H7 (cell line): ENCODE measurements at places on chromosomes 3 and 15. TPM values are rescaled to one million over a fixed set of nuclear protein-coding genes. Genes with fewer than 3 reads are reported as not detected.
A peak's percentile ranks its signal among the peaks of the same experiment; 100 is the strongest.

DNA sequence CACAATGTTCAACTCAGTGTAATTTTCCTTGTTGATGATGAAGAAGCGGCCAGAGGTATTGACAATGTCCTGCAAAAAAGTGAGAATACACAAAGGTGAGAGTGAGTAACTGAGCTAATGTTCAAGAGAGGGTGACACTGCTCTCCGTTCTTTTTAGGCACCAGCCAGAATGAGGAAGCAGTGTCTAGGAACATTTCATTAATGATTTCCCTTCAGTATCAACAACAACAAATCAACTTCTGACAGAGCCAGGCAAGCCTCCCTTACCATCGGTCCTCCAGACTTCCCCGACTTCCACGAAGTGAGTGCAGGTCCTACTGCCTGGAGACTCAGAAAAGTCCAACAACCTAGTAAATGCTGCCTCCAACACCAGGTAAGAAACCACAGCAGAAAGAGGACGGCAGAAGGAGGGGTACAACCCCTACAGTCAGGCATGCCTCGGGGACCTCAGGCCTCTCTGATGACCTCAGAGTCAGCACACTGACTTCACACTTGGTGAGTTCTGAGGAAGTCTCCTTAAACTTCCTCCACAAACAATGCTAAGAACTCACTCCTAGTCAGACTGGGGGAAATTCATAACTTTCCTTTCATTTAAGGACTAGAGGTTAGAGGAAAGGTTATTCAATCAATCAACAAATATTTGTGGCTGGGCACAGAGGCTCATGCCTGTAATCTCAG is 62.7 kb downstream of the NPTN start:
- DNase-seq, result no peak

DUOX2 gene
- 0.15 TPM in 1 of 2 replicates, not detected in the other for total RNA-seq

DNA sequence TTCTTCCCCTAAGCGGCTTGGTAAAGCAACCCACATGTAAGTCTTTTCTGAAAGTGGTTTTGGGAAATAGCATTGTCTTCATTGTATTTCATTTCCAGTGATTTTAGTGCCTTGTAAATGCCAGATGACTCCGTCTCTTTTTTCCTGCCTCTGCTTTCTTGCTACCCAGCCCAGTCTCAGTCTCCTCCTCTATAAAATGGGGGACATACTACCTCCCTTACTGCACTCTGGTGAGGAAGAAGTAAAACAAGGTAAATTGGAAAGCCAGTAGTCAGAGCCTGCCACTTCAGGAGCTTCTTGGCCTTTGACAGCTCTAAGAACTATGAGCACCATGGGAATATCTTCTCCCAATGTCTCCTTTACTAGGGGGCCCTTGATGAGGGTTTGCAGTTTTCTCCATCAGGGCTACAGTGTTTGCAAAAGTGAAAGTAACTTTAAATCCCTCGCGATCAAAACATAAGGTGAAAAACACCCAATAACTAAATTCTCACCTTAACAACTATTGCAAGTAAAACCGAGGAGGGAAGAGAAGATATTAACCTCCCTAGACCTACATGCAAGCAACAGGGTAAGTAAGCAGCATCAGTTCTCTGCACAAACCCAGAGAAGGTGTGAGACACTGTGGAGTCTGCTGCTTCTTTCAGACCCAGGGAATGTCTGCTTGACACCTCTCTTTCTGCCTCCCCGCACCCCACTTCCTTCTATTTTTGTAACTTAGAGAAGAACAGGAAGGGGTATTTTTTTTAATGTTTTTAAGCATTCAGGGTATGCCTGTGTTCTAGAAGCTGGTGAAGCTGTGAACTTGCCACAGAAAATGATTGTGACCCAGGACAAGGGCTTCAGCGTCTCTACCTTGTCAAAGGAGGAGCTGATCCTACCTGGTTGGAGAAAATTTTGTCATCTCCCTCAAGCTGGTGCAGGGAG is 159.1 kb upstream of the EOMES start:
- no peak for DNase-seq

DUSP7 gene
- total RNA-seq, result 19.5 and 21.7 TPM in 2 replicates

WDR93 gene
- not detected in 2 replicates for total RNA-seq

DNA sequence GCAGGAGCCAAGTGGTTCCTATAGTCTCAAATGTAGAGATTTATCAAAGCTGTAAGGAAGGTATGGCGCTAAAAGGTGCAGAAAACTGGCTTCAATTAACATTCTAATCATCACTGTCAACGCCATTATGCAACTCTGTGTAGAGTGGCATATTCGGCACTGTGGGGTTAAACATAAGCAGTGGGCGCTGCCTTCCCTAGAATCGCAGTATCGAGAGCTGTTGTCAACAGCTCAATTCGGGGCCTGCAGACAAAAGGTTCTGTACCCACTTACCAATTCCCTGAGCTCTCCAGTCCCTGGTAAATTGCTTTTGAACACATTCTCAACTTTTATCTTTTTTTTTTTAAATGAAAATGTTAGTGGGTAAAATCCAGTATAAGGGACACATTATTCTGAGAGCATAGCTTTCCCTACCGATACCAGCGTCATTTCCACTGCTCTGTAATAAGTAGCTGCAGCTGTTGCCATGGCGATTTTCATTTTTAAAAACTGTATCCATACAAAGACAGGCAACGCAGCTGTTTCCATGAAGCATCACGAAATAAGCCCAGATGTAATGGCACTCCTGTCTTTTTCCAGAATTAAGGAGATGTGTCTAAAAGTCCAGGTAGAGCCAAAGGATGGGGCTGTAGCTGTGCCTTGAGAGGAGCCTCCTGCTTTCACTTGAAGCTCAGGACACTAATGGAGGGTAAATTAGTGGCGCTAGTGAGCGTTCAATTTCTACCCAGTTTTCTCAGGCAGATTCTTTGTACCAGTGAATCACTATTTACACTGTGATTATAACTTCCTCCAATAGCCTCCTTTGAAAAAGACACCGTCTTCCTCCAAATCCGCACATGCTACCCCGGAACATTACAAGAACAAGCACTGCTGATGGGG is 250.3 kb downstream of the SLC9A9 start:
- DNase-seq, result no peak

GRCh38 chr3:165669967-165670366 is 167.3 kb downstream of the BCHE start:
- DNase-seq, result no peak

- no peak for DNase-seq
Observed at GRCh38 chr3:150249779-150250470, 158.2 kb upstream of the TSC22D2 start.

GRCh38 chr3:112334691-112335433 is 1.9 kb downstream of the CD200 start:
- no peak for DNase-seq

DNA sequence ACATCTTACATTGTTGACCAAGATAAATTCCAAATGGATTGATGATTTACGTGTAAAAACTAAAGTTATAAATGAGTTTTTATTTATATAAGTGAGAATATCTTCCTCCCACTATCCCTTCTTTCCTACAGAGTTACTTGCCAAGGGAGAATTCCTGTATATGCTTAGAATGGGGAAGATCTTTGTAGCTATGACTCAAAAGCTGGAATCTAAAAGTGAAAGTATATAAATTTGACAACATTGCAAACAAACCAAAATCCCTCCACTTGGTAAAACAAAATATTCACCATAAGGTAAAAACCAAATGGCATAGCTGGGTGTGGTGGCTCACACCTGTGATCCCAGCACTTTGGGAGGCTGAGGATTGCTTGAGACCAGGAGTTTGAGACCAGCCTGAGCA is 52.7 kb upstream of the GCNT3 start:
- DNase-seq, result no peak

TPRG1 gene
- total RNA-seq, result 0.35 and 1.4 TPM in 2 replicates

DNA sequence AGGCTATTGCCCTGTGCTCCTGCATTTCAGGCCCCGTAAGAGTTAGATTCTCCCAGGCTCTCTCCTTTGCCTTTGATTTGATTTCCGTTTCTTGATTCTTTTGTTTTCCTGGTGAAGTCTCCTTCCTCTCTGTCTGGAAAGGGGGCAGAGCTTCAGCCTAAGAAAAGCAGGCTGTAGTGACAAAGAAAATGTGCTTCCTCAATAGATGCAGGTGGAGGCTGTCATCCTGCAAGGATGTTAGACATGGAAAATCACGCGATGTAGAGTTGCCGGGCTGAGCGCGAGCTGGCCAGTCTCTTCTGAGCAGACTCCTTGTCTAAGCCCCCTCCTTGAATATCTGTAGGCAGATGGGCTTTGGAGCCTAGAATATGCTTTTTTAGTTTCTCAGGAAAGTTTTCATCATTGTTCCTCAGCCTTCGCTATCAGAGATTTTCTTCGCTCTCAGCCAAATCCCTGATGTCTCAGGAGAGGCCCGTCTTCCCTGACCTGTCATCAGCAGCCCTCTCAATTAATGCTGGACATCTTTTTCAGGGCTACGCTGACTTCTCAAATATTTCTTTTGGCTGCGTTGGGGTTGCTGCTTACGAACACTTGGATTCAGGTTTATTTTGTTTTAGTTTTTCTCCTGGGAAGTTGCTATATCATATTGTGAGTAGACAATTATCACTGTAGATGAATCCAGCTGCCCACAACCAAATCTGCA is 163.6 kb downstream of the ITPR1 start:
- no peak for DNase-seq

FAM107A gene
- 0.07 TPM in 1 of 2 replicates, not detected in the other for total RNA-seq

- peak; percentile 4 for DNase-seq
Observed at GRCh38 chr15:89820666-89821611, 6.3 kb upstream of the ANPEP start.

DNA sequence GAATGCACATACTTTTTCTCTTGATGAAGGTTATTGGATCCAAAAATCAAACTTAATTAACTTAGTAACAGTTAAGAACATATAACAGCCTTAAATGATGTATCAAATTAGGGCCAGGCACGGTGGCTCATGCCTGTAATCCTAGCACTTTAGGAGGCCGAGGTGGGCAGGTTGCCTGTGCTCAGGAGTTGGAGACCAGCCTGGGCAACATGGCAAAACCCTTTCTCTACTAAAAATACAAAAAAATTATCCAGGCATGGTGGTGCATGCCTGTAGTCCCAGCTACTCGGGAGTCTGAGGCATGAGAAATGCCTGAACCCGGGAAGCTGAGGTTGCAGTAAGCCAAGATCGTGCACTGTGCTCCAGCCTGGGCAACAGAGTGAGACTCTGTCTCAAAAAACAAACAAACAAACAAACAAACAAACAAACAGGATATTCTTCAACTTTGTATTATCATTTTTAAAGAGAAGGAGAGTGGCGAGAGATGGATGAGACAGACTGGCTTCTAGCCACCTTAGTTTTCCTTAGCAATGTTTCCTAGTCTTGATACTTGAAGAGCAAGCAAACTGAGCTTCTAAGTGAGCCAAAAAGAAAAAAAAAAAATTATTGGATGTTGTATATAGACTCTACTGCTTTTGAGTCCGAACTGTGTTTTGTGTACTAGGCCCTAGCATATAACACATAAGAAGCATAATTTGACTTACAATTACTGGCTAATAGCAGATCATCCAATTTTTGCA is 13.8 kb downstream of the SPRED1 start:
- no peak for DNase-seq

TOP2B gene
- total RNA-seq, result 81.2 and 151 TPM in 2 replicates

GRCh38 chr3:11117591-11117990 is 36.7 kb upstream of the HRH1 start:
- DNase-seq, result no peak

DNA sequence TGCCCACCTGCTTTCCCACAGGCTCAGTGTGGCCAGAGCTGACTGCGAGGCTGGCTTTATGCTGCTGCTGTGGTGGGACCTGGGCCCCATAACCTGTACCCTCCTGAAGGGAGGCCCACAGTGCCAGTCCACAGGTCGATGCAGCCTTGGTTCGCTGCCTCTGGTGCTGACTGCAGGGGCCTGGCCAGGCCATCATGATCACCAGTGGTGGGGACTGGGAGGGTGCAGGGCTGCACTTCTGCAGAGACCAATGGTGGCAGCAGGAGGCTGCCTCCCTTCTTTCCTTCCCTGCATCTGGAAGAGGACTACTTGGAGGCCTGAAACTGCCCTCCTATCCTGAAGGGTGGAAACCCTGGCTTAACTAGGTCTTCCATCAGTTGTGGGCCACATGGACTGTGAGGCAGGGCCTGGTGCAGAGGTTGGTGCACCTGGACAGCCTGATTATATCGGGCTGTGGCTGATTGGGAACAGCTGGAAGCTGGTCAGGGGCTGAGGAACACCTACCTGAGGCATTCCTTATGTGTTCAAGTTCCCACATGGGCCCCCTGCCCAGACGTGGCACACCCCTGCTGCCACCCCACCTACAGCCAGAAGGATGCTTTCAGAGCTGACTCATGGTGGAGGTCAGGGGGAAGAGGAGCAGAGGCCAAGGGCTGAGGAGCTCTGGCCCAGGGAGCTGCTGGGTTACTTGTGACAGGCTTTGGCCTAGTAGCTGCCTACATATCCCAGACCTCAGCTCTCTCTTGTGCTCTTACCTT is 29.8 kb downstream of the POMGNT2 start:
- DNase-seq, result no peak

- no peak for DNase-seq
Observed at GRCh38 chr15:51367322-51367976, 26.0 kb downstream of the GLDN start.

GRCh38 chr3:60229502-60229901 is 1021.8 kb downstream of the FHIT start:
- DNase-seq, result no peak

DNA sequence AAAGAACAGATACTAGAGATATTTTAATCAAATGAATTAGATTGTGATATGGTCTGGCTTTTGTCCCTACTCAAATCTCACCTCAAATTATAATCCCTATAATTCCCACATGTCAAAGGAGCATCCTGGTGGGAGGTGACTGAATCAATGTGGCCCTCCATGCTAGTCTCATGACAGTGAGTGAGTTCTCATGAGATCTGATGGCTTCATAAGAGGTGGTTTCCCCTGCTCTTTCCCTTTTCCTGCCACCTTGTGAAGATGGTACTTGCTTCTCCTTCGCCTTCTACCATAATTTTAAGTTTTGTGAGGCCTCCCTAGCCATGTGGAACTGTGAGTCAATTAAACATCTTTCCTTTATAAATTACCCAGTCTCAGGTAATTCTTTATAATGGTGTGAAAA is 82.8 kb downstream of the FAIM start:
- no peak for DNase-seq

DNA sequence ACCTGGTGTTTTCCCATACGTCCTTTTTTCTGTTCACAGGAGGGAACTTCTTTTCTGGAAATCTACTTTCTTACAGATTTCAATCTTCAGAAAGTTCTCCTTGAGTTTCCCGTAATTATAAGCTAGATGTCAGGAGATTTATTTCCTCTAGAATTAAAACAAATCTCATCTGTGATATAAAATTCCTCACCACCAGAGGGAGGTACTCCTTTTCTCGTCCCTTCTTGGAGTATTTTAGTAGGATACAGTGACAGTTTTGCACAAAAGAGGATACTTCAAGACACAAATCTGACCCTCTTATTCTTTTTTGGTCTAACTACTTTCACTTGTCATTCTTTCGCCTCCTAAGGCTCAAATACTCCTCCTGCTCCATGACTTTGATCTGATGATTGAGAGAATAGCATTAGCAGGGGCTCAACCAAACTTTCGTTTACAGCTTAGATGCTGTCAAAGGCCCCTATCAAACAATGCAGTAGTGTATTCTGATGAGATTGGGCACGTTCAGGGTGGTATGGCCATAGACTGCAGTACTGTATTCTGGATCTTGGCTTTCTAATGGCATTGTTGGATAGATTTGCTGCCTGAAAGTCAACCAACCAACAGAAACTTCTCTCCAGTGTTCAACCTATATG is 38.0 kb downstream of the TMEM41A start:
- peak; percentile 25 for DNase-seq

MAP1A gene
- 0.67 and 1.8 TPM in 2 replicates for total RNA-seq

GRCh38 chr15:64163659-64164362 is 989 bp upstream of the PPIB start:
- DNase-seq, result peak; percentile 36
